NCI-H69 (cell line): ENCODE measurements at places on chromosomes 1 and 21.

DNA sequence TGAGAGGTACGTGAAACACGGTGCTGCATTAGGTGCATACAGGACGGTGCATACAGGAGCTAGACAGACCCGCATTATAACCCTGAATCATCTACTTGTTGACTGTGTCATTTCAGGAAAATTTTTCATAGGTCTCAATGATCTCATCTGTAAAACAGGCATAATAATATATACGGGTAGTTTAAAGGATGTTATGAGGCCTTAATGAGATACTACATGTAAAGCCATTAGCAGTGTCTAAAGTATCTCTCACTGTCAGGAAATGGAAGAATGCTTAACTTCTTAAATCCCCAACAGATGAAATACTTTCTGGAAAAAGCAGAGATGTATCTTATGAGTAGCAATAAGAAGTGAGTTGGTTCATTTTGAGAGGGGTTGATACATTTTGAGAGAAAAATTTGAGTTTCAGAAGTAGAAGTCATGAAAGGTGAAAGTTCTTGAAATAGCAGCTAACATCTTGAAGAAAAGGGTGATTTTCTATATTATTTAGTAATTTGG is 669.6 kb downstream of the PTPRC start:
- no peak for DNase-seq

DNA sequence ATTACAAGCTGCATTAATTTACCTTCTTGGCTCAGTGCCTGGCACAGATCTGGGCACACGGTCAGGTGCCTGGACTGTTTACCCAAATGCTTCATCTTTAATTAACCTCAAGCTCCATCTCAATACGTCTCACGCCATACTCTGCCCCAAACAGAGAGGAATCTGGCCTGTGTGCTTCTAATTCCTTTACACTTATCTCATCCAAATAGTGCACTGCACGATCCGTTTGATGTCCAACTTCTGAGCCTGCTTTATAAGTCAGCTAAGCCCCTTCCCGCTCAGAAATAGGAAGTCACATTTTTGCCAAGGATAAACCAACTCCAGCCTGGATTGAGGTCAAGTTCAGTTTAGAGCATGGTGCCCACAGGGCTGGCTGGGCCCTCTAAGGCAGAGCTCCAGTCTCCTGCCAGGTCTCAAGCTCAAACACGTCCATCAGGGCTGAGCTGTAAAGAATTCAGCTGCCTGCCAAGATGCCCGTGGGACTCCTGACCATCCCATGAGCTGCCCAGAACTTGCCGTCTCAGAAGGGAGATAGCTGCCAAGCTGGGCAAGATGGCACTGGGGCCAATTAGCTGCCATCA is 233.5 kb downstream of the TRABD2B start:
- peak; percentile 64 for DNase-seq

GRCh38 chr1:117138106-117138505 is 16.6 kb upstream of the TRIM45 start:
- DNase-seq = no peak

GRCh38 chr21:26032263-26032662 is 138.3 kb downstream of the APP start:
- DNase-seq = no peak

GRCh38 chr1:177441281-177441680 is 270.5 kb downstream of the BRINP2 start:
- peak; percentile 24 for DNase-seq
